ENCODE measurements at places on chromosomes 5 and 9.

DNA sequence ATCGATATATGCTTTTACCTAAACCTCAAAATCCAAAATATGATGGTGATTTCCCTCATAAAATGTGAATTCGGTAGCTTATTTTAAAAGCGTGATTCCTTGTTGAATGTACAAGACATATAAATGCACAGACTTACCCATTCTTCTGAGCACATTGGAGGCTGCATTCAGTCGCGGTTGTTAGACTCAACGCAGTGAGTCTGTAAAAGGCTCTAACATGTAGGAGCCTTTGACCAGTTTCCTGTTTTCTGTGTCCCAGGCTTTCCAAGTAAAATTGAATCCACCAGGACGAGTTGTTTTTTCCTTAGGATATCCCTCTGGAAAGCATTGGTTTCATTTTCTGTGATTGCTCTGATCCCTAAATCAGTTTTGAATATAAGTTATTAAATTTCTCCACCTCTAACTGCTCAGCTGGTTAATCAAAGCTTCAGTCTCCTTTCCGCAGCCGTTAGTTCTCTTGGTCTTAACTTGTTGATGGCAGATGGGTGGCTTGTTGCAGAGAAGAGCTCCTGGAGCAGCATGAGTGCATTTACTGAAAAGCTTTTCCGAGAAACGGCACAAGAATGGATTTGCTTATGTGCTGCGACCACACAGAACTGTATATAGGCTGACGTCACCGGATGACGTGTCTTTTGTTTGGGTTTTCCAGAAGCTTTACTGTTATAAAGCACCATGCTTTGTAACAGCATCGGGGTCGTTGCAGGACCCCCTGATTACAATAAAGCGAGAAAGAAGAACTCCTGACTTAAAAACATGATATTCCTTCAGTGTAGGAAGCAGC, at the start of gene LRRTM2:
LRRTM2 (minus strand) TSS at position 565 of the 781 bp plus-strand sequence; CDS start at position 141, 424 bp downstream.
- no peak for DNase-seq

GRCh38 chr9:23824830-23825591, 1.0 kb downstream of the ELAVL2 start:
- DNase-seq: no peak

DNA sequence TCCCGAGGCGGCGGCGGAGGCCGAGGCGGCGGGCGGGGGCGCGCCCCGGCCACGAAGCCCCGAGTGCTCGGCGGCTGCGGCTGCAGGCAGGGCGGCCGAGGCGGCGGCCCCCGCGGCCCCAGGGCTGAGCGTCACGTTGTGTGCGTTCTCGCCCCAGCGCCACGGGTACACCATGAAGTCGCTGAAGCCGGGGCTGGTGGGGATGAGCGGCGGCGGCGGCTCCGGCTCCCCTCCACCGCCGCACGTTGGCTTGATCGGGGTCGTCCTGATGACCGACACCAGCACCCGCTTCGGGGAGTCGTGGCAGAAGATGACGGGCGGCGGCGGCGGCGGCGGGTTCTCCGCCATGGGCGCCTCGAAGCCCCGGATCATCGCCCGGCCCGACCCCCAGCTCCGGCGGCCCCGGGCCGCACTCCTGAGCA, 498 bp downstream of the ZNF367 start:
- DNase-seq: no peak

DNA sequence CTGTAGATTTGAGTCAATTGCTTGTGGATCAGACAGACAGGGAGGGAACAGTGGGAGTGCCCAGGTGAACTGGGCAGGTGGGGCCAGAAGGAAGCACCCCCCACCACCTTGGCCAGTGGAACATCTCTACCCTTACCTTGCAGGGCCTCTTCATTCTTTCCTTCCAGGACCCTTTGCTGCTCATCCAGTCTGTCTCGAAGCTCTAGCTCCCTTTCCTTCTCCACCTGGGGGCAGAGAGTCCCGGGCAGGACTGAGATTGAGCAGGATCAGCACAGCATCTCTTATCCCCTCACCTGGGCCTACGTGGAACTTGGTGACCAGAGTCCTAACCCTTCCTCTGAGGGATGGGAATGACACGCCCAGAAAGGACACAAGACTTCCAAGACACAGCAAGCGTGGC, 25.0 kb downstream of the CCDC69 start:
- no peak for DNase-seq

GRCh38 chr5:172446336-172447051, 7.8 kb downstream of the SH3PXD2B start:
- no peak for DNase-seq

GRCh38 chr5:179260324-179261070, 84.8 kb downstream of the ADAMTS2 start:
- DNase-seq: no peak

DNA sequence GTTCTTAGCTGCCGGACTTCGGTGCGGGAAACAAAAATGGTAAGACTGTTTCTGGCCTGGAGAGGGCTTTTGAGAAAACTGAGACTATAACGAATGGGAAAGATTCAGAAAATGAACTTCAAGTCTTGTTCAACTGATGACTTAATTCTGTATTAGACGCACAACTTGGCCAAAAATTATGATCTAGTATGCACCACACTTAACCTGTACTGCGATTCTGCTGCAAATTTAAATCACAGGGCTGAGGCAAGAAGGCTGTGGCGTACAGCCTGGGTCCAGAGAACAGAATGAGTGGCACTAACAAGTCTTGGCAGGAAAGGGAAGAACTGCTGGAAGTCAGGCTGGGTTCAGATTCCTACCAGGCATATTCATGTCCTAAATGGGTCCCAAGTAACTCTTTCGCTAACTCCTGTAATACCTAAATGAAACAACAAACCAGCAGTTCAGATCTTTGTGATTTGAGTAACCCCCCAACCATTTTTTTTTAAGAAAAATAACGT, 781 bp upstream of the COL23A1 start:
- no peak for DNase-seq

GRCh38 chr5:122906768-122907167, 61.4 kb downstream of the SNX24 start:
- no peak for DNase-seq

DNA sequence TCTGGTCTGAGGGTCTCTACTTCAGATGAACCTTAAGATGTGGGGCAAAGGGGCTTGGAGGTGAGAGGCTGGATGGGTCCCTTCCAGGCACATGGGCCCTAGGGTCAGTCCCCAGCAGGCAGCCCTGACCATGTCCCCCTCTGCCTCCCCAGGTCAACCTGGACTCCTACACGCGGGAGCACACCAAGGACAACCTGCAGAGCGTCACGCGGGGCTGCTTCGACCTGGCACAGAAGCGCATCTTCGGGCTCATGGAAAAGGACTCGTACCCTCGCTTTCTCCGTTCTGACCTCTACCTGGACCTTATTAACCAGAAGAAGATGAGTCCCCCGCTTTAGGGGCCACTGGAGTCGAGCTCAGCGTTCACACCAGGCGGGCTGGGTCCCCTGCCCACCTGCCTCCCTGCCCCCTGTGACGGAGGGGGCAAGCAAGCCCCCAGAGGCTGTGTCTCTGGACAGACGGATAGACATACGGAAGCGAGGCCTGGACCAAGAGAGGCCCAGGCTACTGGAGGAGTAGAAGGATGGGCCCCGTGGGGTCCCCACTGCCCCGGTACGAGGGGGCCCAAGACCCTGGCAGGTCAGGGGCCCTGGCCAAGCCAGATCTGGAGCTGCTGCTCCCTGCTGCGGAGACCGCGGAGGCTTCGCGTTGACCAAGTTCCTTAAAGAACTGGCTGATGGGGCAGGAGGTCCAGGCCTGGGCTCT, 133.2 kb downstream of the RGS3 start:
- no peak for DNase-seq

DNA sequence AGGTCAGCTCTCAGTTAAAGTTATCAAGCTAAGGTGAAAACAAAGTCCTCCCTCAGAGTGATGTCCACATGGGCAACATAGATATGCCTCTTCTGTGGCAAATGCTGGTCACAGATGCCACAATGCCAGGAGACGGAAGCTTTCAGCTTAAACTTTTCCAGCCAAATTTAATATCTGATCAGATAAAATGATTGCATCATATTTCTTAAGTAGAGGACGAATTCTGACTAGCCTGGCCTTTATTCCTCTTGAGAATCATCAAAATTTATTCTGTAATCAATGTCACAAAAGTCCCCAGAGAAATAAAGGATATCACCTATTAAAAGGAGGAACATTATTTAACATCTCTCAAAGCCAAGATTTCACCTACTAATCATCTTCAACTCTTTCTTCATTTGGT, 161.9 kb downstream of the MARCHF11 start:
- DNase-seq: no peak

- no peak for DNase-seq
Measured at GRCh38 chr9:111798786-111799185, 4.0 kb upstream of the SHOC1 start.

DNA sequence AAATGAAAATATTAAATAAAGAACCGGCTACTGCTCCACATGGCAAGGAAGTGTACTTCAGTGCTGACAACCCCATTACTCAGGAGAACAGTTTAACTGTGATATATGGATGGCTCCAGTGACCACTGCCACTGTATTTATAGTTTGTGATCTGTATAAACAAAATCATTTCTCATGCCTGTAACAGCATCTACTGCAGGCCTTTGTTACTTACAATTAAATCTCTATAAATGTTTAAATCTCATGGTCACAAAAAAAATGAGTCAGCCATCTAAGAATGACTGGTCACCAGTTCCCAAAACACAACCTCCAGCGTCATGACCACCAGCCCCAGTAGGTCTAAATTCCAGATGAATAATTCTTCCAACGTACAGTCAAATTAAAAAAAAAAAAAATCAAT, 24.6 kb downstream of the SERINC5 start:
- no peak for DNase-seq

DNA sequence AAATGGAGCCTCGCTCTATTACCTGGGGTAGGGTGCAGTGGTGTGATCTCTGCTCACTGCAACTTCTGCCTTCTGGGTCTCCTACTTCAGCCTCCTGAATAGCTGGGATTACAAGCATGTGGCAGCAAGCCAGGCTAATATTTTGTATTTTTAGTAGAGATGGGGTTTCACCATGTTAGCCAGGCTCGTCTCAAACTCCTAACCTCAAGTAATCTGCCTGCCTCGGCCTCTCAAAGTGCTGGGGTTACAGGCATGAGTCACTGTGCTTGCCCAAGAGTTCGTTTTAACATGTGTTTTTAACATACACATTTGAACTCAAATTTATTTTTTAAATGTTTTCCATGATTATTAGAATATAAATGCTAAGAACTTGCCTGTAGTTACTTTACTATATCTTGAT, 34.2 kb downstream of the MARCHF6 start:
- no peak for DNase-seq

DNA sequence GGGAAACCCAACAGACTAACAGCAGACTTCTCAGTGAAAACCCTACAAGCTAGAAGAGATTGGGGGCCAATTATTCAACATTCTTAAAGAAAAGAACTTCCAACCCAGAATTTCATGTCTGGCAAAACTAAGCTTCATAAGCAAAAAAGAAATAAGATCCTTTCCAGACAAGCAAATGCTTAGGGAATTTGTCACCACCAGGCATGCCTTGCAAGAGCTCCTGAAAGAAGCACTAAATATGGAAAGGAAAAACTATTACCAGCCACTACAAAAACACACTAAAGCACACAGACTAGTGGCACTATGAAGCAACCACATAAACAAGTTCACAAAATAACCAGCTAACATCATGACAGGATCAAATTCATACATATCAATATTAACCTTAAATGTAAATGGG, 131.1 kb downstream of the OR2K2 start:
- DNase-seq: no peak

GRCh38 chr9:28650327-28650726, 1077.0 kb upstream of the C9orf72 start:
- DNase-seq: no peak

DNA sequence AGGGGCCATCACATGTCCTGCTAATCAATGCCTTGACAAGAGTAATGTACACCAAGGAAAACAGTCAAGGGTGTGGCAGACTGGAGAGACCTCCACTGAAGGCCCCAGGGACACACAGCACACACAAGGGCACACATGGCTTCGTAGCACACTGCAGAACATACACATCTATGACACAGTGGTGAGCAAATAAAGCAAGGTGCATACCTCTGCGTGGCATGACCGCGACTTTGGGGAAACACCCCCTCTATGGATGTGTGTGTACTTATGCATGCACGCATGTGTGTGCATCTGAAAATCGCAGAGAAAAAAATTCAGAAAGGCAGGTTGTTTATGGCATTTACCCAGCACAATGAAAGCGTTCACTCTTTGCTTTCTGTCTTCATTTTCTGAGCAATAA, 20.5 kb downstream of the SEMA4D start:
- no peak for DNase-seq

DNA sequence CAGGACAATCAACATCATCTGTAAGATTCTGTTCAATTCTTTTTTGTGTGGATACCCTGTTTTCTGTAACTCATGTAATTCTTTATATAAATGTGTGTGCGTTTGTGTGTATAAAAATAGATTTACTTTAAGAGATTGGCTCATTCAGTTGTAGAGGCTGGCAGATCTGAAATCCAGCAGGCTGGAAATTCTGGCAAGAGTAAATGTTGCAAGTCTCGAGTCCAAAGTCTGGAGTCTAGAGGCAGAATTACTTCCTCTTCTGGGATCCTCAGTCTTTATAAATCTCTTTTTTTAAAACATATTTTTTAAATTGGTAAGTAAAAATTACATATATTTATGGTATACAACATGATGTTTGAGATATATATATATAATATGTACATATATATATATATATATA, 202.1 kb upstream of the TMEM161B start:
- no peak for DNase-seq

- DNase-seq: no peak
Measured at GRCh38 chr9:98442114-98442513, 186.7 kb upstream of the TBC1D2 start.

- DNase-seq: no peak
Measured at GRCh38 chr5:65026816-65027548, 258.3 kb downstream of the CWC27 start.

DNA sequence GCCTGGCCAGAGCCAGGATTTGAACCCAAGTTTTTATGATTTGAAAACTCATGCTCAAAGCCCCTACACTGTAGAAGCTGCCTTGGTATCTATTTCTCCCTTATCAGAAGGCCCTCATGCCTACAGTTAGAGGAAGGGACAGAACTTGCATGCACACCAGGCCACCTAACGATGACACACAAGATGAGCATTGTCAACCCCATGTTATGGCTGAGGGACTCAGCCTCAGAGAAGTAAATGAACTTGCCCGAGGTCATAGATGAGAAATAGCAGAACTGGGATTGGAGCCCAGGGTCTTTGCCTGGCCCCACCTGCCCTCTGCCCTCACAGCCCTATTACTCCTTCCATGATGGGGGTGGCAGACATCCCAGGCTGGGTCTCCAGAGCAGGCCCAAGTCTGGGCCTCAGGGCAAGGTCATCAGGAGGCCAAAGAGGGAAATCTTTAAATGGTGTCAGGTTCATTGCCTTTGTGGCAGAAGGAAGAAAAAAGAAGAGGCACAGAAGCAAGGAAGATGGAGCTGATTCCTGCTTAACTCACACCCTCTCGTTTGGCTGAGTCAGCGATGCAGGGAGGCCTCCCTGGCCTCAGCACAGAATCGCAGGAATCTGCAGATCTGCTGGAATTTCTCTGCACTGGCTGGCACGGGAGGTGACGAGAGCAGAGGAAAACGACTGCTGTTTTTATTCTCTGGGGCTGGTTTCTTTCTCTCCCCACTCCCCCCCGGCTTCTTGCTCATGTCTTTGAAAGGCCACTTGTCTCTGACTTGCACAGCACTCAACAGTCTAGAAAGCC, 20.6 kb upstream of the CRB2 start:
- DNase-seq: no peak

GRCh38 chr9:135907006-135907430, 328 bp downstream of the CAMSAP1 start:
- DNase-seq: no peak

GRCh38 chr9:76475686-76476085, 16.7 kb downstream of the GCNT1 start:
- no peak for DNase-seq

Measured in thymus (tissue), 14 donors.